ENCODE measurements at places on chromosomes 2 and 18.

- DNase-seq: no peak
These were observed 97.6 kb upstream of the MAPRE2 start for GRCh38 chr18:34943587-34943986.

DNA sequence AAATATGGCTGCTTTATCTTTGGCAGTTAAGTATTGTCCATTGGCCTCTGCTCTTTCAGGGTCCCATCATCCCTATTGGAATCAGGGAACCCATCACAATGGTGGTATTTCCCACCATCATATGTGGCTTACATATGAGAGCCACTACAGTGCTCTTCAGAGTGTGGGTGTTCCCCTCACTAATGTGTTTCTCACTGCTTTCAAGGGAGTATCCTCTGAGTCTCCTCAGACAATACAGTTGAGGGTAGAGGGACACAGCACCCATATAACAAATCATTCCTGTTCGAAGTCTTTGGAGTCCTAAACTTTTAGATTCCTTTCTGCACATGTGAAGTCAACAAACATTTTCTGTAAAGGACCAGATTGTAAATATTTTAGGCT is 48.8 kb upstream of the DNAJC10 start:
- DNase-seq: no peak

DNA sequence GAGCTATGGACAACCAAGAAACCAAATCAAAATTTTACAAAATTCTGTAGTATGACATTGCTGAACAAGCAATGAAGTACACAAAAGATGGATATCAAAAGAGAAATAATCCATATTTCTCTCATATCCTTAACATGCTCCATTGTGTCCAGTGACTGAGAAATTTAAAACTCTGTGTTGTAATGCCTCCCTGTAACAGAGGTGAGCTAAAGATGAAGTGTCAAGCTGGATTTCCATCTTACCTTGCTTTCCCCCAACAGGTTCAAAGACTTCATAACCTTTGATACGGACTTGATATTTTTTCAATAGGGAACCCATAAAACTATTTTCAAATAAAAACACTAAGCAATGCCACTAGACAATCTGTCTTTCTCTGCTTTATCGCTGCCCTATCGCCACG is 95.7 kb upstream of the SERTAD2 start:
- DNase-seq: no peak

DNA sequence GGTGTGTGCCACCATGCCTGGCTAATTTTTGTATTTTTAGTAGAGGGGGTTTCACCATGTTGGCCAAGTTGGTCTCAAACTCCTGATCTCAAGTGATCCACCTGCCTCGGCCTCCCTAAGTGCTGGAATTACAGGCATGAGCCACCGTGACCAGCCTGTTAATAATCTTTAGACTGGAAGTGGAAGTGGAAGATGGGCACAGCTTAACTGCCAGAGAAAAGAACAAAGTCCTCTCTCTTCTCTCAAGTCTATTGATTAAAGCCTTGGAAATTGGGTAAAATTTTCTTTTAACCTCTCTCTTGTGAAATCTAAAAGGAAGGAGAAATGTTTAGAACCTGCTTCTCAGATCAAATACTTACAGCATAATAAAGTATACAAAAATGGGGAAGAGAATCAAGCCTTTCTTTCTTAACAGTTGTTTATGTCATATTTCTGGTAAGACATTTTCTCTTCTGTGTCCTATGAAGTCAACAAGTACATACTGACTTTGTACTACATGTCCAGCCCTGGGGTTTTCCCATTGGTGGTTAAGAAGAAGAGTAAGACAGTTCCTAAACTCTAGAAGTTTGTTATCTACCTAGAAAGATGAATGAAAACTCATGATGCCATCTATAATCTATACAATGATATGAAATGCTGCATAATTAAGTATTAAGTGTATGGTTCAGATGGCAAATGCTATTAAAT is 4.6 kb downstream of the TMEM169 start:
- no peak for DNase-seq

DNA sequence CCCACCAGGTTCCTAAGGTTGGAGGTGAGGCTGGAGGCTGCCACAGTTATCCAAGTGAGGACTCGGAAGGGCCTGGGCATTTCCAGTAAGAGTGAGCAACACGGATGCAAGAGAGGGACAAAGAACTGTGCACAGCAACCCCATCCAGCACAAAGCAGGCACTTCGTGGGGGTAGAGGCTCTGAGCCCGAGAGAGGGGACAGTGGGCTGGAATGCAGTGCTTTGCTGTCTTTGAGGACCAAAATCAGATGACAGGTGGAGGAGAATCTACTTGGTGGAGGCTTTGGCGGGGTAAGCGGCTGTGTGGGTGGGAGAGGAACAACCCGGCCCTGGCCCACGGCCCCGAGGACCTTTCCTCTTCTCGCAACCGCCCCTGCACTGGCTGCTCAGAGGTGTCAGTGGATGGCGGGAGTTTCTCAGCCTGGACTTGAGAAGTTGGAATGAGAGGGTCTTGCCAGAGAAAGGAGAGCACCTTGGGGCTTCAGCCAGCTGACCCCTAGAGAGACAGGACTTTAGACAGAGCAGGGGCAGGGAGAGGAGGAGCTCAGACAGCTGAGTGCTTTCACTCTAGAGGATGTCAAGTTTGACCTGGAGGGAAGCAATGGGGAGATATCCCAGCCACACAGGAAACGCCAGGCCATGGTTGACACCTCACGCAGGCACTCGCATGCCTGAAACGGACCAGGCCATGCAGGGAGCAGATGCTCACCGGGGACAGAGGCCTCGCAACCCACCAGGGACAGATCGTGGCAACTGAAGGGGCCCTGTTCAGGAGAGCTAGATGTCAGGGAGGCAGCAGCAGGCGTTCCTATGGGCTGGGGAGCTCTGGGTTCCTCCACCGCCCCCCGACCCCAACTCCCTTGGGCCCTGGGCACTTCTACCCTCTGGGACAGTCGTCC is 11.6 kb downstream of the RAMP1 start:
- no peak for DNase-seq

DNA sequence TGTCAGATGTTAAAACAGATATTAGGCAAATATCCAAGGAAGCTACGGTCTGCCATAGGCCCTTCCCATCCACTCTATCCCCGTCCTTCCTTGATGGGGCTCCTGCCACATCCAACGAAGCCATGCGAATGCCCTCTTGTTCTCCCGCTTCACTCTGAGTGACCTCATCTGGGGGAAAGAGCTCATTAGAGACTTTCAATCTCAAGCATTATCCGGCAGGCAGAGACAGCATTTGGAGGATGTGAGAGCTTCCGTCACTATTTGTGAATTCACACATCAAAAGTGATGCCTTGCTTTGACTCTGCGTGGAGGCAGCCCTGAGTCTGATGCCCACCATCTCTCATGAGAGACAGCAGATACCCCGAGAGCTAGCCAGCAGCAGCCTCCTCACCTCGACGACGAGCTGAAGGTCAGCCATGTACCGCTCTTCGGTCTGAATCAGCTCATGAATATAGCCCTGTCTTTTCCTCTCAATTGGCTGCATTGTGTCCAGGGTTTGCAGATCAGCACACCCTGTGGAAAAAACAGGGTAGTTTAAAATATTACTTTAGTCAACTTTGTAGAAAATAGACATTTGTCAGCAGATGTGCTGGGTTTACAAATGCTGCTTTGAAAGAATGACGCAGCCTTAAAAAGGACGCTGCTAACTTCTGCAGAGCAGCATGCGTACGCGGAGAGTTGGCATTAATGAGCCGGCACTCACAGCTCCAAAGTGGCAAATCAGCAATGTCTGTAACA is 45.9 kb downstream of the FAM228A start:
- DNase-seq: no peak

- DNase-seq: no peak
These were observed 1.3 kb downstream of the IGFBP2 start for GRCh38 chr2:216634370-216635148.

GRCh38 chr2:46954951-46955571 is 39.5 kb upstream of the MCFD2 start:
- DNase-seq: no peak

- no peak for DNase-seq
These were observed 90.7 kb downstream of the NCKAP5 start for GRCh38 chr2:133477616-133477990.

Measured in neural crest cell (in vitro differentiated cells).